Activated T-helper 2 cell treated with anti-CD3 and anti-CD28 coated beads, Interferon-gamma antibody, Interleukin-2, Interleukin-4, amounts not matched to agents 10 μg/mL and 5 μg/mL and 100 μg/mL, durations not matched to agents 14 hours and 24 hours and 36 hours (primary cell): ENCODE measurements at places on chromosomes 13 and 19. TPM values are rescaled to one million over a fixed set of nuclear protein-coding genes. Genes with fewer than 3 reads are reported as not detected.

Gene ERCC5
- total RNA-seq = 46.8 and 57.1 TPM in 2 replicates

Gene RASGRP4
- total RNA-seq = 17.6 and 20.0 TPM in 2 replicates

Gene USHBP1
- 0.07 TPM in 1 of 2 replicates, not detected in the other for total RNA-seq

DNA sequence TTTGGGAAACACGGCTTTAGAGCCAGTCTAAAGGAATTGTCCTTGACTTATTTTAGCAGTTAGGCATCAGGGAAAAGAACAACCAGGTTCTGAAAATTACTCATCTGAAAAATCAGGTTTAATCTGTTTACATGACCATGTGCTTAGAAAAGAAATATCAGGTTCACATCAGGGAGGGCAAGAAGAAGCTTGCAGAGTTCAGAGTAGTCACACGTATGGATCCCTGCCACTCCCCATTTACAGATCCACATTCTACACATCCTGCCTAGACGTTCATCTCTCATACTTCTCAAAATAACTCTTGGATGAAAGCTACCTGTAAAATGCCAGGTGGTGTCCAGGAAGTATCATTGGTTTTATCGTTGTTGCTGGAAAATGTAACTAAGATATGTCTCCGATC, 14.0 kb upstream of the PHF11 start:
- no peak for DNase-seq
- no peaks in the 10 kb centered on the region for H3K27me3 ChIP-seq
- peaks cover 38% of the 10 kb centered on the region for H3K36me3 ChIP-seq
- H3K4me3 ChIP-seq = no peak overlapping the region
- H3K4me1 ChIP-seq = no peaks in the 10 kb centered on the region

DNA sequence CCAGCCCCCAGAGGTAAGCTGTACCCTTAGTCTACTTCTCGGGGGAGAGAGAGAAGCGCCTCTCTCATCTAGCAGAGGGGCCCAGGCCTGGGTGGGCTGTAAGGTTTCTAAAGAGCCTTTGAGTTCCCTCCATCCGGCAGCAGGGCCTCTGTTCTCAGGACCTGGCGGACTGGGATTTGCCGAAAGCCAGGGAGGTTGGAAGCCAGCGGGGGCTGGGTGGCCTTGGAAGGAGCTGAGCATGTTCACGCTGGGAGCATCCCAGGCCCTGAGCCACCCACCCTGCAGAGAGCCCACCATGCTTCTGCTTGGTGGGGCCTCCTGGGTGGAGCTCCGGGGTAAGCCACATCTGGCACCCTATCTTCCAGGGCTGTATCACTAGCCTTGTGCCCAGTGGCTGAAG, 7.8 kb downstream of the SLC7A10 start:
- H3K4me3 ChIP-seq = no peak overlapping the region
- peaks cover 2% of the 10 kb centered on the region for H3K27me3 ChIP-seq
- no peaks in the 10 kb centered on the region for H3K36me3 ChIP-seq
- H3K27ac ChIP-seq = no peak overlapping the region

GRCh38 chr13:113559061-113559460, 25.5 kb upstream of the TFDP1 start:
- no peak overlapping the region for H3K27ac ChIP-seq
- peaks cover 4% of the 10 kb centered on the region for H3K4me1 ChIP-seq
- H3K4me3 ChIP-seq = no peak overlapping the region
- no peak for DNase-seq
- H3K27me3 ChIP-seq = no peaks in the 10 kb centered on the region

DNA sequence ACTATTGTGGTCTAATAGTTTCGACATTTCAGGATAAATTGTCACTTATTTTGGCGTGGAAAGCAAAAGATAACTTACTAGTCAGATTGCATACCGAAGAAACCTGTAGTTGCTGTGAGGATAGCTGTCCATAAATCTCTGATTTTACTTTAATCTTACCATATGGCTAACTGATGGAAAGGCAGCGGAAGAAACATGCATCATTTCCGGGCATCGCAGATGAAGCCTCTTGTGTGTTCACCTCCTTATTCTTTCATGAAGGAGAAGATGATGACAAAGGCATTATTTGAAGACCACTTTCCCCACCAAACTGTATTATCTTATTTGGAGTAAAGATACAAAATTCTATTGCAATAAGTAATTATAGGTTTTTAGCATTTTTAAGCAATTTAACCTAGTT, 763.6 kb upstream of the SLITRK6 start:
- no peaks in the 10 kb centered on the region for H3K4me1 ChIP-seq
- no peak overlapping the region for H3K4me3 ChIP-seq
- H3K36me3 ChIP-seq = no peaks in the 10 kb centered on the region
- no peaks in the 10 kb centered on the region for H3K27me3 ChIP-seq
- DNase-seq = no peak

- no peaks in the 10 kb centered on the region for H3K36me3 ChIP-seq
- no peak for DNase-seq
- no peak overlapping the region for H3K27ac ChIP-seq
- no peaks in the 10 kb centered on the region for H3K27me3 ChIP-seq
- H3K4me3 ChIP-seq = no peak overlapping the region
Observed at GRCh38 chr13:38803531-38803930, 116.7 kb downstream of the FREM2 start.

DNA sequence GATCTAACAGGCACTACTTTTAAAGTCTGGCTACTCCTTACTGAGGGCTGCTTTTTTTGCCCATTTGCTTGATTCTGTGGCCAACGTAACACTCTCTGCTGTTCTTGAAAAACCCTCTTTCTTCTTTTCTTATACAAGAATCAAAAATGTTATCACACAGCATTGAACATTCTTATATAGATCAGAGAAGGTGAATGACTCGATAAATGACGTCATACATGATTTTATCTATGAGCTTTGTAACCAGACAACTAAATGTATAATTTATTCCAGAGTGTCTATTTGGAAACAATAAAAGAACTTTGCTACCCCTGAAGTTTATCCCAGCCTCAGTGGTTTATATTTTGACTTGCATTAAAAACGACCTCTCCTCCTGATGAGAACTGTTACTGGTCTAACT, 12.4 kb downstream of the RFX2 start:
- H3K36me3 ChIP-seq = peaks cover 8% of the 10 kb centered on the region
- DNase-seq = no peak
- H3K27ac ChIP-seq = no peak overlapping the region
- no peaks in the 10 kb centered on the region for H3K27me3 ChIP-seq

DNA sequence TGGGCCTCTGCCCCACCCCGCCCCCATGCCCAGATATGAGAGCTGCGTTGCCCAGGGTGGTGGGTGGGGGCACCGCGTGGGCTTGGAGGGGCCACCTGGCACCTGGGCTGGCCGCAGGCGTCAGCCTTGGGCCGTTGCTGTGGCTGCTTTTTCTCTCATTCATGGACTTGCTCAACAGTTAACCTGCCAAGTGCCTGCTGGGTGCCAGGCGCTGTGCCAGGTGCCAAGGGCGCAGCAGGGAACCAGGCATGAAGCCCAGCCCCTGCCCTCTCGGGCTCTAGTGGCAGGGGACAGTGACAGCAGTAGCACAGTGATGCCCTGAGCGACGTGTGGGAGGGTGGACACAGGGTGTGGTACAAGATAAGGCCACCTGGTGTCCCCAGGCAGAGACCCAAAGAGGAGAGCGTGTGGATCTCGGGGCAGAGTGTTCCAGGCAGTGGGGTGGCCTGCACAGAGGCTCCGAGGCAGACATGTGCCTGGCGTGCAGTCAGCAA, 28.1 kb downstream of the DHX34 start:
- no peaks in the 10 kb centered on the region for H3K27me3 ChIP-seq
- H3K27ac ChIP-seq = no peak overlapping the region
- peaks cover 6% of the 10 kb centered on the region for H3K4me1 ChIP-seq
- H3K36me3 ChIP-seq = peaks cover 28% of the 10 kb centered on the region
- H3K4me3 ChIP-seq = no peak overlapping the region

- no peak overlapping the region for H3K4me3 ChIP-seq
- no peak for DNase-seq
- peaks cover 3% of the 10 kb centered on the region for H3K27me3 ChIP-seq
- no peak overlapping the region for H3K27ac ChIP-seq
- no peaks in the 10 kb centered on the region for H3K4me1 ChIP-seq
- H3K36me3 ChIP-seq = no peaks in the 10 kb centered on the region
Observed at GRCh38 chr13:28555096-28555495, 60.2 kb upstream of the FLT1 start.

GRCh38 chr19:15672580-15673175, at the start of gene CYP4F12:
TSS of gene CYP4F12 (plus strand) at chr19:15673087. CDS start at chr19:15673530, 443 bp downstream.
- no peaks in the 10 kb centered on the region for H3K27me3 ChIP-seq
- no peaks in the 10 kb centered on the region for H3K36me3 ChIP-seq
- H3K4me1 ChIP-seq = no peaks in the 10 kb centered on the region
- no peak for DNase-seq
- H3K4me3 ChIP-seq = no peak within 1 kb of the TSS
- no peak within 1 kb of the TSS for H3K27ac ChIP-seq

DNA sequence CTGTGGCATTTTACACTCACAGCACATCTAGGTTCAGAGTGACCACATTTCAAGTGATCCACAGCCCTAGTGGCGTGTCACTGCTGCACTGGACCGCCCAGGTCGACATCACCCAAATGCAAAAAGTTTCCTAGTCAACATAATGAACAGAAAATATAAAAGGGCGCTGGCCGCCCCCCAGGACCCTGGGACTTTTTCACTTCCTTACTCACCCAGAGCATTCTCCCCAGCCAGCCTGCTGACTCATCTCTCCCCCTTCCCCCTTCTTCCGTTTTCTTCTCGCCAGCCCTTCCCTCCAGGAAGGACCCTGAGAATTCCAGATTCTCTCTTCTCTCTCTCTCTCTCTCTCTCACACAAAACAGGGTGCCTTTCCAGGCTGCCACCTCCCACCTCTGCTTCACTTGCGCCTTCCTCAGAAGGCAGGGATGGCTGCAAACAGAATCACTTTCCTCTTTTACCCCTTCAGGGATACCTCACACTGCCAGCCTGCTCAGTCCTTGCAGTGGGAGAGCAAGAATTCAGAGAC, 21.0 kb upstream of the GRWD1 start:
- no peak for DNase-seq
- peaks cover 5% of the 10 kb centered on the region for H3K4me1 ChIP-seq
- no peaks in the 10 kb centered on the region for H3K36me3 ChIP-seq
- H3K27ac ChIP-seq = peak overlapping the region; percentile 3

DNA sequence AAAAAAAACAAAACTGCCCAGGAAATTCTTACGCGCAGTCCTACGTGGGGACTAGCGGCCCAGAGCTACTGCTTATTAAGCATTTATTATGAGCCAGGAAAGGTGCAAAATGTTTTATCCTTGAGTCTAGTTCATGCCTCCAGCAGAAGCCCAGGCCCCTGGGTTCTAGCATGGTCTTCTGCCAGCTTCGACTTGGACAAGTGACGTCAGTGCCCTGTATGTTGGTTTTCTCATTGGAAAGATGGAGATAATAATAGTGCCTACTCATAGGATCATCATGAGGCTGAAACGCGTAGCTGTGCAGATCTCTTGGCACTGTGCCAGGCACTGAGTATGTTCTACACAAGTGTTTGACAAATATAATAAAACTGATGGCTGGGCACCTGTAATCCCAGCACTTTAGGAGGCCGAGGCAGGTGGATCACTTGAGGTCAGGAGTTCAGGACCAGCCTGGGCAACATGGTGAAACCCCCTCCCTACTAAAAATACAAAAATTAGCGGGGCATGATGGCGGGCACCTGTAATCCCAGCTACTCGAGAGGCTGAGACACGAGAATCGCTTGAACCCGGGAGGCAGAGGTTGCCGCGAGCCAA, 12.4 kb upstream of the SULT2B1 start:
- H3K36me3 ChIP-seq = no peaks in the 10 kb centered on the region
- H3K27me3 ChIP-seq = no peaks in the 10 kb centered on the region

GRCh38 chr19:14400951-14401431, 18.1 kb downstream of the DDX39A start:
- H3K27me3 ChIP-seq = no peaks in the 10 kb centered on the region
- H3K27ac ChIP-seq = no peak overlapping the region
- H3K4me1 ChIP-seq = peaks cover 2% of the 10 kb centered on the region
